ENCODE measurements at places on chromosomes 2 and 18.

GRCh38 chr2:182018218-182018617 is 32.6 kb downstream of the PPP1R1C start:
- DNase-seq, result no peak

DNA sequence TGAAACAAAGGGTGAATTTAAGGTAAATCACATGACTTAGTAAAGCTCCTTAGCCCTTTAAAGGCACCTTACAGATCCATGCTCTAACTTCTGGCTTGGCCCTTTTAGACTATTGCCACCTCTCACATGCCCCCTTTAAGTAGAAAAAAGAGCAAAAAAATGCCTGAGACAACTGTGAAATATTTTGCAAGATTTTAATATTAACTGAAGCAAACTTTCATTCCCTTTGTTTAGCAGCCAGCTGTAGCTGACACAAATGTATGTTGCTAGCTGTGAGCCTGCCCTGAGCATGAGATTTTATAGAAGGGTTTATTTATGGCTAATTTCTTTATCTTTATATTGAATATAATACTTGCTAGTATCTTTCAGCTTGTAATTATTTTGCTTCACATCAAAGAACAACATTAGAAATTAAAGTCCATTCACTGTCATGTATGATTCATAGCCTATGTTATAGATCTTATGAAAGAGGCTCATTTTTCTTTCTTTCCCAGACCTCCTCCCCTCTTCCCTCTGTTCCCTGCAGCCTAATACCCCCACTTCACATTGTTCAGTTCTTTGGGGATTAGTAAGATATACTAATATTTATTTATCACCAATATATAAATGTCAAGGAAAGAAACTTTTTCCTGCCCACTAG is 637.2 kb upstream of the ZEB2 start:
- DNase-seq, result no peak

DNA sequence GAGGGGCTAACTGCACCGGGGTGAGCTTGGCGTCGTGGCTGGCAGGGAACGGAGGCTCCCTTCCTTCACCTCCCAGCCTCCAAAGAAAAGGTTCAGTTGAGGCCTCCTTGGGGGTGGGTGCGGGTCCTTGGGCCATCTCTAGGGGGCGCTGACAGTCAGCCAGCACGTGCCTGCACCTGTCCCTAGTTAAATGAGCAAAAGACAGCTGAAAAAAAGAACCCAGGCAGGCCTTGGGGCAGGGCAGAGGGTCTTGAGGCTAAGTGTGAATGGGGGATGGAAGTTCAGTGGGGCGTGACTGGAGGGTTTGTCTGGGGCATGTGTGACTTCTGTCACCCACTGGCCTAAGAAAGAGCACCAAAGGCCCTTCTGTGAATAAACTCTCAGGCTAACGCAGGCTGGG is 56.4 kb downstream of the ZFP36L2 start:
- no peak for DNase-seq

- DNase-seq, result no peak
Measured at GRCh38 chr2:161031511-161031910, 128.7 kb upstream of the TANK start.

DNA sequence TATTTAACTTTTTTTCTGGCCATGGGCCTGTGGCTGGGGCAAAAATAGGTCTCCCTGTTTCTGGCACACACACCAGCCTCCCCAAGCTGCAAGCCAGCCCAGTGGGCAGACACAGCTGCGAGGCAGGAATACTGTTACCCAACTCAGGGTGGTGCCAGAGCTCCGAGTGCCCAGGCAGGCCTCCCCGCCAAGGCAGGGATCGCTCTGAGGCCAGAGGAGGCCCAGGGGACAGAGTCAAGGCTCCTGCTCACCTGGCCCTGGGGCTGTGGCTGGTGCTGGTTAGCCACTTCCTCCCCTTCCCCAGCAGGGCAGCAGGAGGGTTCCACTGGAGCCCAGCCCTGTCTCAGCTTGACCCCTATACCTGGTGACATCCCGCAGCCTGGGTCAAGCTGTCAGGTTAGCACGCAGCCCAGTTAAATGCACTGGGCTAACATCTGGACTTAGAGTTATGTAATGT is 67.1 kb upstream of the EPAS1 start:
- DNase-seq, result peak; percentile 73

DNA sequence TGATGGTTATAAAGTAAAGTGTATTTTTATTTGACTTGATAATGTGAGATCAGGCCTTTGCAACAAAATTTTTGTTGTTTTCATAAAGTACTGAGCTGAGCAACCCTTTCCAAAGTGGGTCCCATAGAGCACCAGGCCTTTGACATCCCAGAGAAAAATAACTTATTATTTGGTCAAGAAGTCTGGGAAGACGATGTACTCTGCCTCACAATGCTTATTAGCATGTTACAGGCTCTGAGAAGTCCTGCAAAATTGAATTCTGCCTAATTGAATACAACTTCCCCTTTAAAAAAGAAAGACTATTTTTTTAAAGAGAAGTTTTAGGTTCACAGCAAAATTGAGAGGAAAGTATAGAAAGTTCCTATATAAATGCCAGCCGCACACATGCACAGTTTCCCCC is 151.5 kb upstream of the TCF4 start:
- no peak for DNase-seq
